Renal cortex interstitium (tissue), 15 donors: ENCODE measurements at places on chromosomes 13 and 19.

- DNase-seq = no peak
These were observed 51.3 kb downstream of the ERICH6B start for GRCh38 chr13:45564133-45564776.

GRCh38 chr13:39804332-39805210 is 149.1 kb downstream of the COG6 start:
- DNase-seq = no peak

- no peak for DNase-seq
These were observed 2.0 kb downstream of the LRCH1 start for GRCh38 chr13:46554951-46555350.

DNA sequence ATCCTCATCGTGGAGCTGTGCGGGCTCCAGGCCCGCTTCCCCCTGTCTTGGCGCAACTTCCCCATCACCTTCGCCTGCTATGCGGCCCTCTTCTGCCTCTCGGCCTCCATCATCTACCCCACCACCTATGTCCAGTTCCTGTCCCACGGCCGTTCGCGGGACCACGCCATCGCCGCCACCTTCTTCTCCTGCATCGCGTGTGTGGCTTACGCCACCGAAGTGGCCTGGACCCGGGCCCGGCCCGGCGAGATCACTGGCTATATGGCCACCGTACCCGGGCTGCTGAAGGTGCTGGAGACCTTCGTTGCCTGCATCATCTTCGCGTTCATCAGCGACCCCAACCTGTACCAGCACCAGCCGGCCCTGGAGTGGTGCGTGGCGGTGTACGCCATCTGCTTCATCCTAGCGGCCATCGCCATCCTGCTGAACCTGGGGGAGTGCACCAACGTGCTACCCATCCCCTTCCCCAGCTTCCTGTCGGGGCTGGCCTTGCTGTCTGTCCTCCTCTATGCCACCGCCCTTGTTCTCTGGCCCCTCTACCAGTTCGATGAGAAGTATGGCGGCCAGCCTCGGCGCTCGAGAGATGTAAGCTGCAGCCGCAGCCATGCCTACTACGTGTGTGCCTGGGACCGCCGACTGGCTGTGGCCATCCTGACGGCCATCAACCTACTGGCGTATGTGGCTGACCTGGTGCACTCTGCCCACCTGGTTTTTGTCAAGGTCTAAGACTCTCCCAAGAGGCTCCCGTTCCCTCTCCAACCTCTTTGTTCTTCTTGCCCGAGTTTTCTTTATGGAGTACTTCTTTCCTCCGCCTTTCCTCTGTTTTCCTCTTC is 6.3 kb downstream of the MYADM start:
- no peak for DNase-seq

DNA sequence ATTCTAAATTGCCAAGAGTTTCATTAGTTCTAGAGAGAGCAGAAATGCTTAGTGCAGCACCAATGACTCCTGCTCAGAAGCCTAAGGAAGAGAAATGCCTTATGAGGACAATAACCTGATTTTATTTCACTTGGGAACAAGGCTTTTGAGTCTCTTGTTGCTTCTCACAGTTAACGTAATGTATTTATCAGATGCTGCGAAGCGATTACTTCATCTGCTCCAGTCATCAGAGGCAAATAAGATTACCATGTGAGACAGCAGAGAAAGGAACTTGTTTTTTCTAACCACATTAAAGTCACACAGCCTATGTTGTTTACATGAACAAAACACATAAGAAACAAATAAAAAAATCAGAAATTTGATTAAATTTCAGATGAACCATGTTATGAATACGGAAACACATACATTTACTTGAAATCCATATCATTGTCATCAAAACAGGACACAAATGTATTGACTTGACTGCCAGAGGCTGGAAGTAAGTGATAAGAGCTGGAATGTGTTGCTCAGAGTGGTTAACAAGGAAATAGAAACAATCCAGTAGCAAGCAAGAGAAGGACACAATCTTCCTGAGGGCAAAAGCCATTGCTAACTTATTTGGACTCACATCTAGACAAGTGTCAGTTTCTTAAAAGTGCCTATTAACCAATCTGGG is 147.3 kb downstream of the LHFPL6 start:
- DNase-seq = no peak

GRCh38 chr13:109568339-109568818 is 218.0 kb downstream of the IRS2 start:
- DNase-seq = no peak

GRCh38 chr19:2040647-2041432 is 10.2 kb downstream of the MKNK2 start:
- no peak for DNase-seq

DNA sequence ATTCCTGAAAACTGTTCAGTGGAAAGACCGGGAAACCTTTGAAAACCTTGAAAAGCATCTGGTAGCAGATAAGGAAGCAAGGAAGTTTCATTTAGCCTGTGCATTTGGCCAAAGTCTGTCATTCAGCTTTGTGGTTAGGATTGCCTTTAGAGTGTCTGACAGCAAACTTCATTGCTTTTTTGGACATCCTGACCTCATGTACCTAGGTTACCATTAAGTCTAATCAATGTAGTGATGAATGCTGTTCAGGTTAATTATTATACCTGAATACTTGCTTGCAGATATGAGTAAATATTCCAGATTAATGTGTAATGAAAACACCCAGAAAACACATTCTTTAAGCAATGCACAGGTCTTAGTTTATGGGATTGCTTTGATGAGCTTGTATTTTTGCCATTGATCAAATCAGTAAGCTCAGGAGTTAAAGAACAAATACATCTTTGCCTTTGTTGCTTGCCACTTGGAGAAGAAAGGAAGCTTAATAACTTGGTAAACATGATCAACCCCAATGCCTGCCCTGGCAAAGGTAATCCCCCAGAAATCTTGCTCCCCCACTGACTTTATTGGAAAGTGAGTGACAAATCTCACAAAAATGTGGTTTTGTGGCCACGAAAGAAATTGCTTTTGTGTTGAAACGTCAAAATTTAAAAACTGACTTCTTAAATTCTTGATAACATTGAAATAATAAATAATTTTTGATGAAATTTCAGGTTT is 87.4 kb downstream of the SLC15A1 start:
- DNase-seq = no peak

DNA sequence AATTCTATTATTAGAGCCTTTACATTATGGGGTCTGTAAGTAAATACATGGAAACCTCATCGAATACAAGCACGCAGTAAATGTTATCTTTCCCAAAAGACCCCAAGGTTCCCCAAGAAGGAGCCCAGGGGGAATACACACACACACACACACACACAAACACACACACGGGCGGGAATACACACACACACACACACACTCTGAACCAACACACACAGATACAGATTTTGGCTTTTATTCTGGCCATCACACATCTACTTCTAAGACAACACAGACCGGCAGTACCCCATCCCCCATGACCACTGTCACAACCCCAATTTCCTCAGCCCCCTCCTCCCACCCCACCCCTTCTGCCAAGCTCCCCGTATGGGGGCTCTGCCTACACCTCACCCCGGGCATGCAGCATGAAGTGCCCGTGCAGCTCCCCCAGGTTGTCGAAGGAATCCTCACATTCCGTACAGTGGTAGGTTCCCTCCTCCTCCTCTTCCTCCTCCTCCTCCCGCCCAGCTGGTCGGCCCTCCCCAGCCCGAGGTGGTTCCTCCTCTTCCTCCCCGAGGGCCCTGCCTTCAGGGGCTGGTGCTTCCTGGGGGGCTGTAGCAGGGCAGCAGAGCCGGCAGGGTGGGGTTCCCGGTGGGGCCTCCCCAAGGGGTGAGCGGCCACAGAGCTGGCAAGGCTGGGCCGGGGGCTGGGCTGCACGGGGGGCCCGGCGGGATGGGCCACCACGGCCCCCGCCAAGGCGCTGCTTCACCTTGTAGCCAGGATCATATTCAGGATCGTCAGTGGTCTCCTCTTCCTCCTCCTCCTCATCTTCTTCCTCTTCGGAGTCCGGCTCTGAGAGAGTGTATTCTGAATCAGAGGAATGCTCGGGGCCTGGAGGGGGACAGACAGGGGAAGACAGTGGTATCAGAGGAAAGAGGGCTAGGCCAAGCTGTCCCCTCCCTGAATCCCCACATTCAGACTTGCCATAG is 4.4 kb upstream of the SRRM5 start:
- DNase-seq = no peak

- DNase-seq = no peak
These were observed 64.3 kb upstream of the C13orf46 start for GRCh38 chr13:114038211-114038613.

- no peak for DNase-seq
These were observed at the start of gene IGFLR1 for GRCh38 chr19:35742121-35742724. Gene IGFLR1, minus strand, starts transcription at chr19:35742452. Its CDS starts 1,272 bp downstream, at chr19:35741180.

DNA sequence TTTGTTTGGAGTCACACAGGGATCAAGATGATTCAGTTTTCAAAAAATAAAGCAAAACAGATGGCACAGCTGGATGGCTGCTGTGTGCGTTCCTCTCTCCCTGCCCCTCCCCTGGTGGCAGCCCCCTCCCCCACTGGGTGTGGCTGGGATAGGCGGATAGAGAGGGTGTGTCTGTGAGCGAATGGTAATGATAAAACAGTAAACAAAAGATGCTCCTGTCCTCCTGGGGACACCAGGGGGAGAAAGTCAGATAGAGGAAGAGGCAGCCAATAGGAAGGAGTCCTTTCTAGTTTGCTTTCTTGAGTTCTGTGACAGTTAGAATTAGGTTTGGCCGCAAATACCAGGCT is 6.5 kb downstream of the TMEM255B start:
- DNase-seq = no peak

DNA sequence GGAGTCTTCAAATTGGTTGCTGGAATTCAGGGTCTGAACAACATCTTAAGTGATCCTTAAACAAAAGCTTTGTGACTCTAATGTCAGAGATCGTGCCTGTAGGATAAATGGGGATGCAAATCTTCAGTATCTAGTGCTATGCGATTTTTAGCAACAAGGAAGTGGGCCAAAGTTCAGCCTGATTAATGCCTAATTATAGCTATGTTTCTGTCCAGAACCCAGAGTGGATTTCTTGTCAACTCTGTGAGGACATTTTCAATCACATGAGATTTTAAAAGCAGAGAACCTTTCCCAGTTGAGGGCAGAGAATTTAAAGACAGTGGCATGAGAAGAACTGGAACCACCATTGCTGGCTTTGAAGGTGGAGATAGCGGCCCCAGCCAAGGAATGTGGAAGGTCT is 84.3 kb upstream of the PCDH9 start:
- no peak for DNase-seq

DNA sequence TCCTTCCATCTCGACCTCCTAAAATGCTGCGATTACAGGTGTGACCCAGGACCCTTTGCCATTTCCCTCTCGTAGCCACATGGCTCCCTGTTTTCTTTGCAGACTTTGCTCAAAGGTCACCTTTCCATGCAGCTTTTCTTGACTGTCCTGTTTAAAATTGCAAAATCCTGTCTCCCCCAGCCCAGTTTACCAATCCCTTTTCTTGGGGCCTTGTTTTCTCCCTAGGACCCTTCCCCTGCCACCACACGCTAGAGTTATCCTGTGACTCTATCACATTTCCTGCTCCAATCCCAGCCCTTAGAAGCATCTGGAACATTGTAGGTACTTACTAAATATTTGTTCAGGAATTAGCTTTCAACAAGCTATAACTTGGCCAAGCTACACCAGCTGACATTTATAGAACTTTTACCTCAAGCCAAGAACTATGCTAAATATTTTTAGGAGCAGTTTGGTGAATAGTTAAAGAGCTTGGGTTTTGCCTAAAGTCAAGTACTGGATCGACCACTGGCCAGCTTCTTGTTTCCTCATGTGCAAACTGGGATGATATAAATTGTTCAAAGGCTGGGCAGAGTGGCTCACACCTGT is 9.1 kb upstream of the SERTAD3 start:
- no peak for DNase-seq

DNA sequence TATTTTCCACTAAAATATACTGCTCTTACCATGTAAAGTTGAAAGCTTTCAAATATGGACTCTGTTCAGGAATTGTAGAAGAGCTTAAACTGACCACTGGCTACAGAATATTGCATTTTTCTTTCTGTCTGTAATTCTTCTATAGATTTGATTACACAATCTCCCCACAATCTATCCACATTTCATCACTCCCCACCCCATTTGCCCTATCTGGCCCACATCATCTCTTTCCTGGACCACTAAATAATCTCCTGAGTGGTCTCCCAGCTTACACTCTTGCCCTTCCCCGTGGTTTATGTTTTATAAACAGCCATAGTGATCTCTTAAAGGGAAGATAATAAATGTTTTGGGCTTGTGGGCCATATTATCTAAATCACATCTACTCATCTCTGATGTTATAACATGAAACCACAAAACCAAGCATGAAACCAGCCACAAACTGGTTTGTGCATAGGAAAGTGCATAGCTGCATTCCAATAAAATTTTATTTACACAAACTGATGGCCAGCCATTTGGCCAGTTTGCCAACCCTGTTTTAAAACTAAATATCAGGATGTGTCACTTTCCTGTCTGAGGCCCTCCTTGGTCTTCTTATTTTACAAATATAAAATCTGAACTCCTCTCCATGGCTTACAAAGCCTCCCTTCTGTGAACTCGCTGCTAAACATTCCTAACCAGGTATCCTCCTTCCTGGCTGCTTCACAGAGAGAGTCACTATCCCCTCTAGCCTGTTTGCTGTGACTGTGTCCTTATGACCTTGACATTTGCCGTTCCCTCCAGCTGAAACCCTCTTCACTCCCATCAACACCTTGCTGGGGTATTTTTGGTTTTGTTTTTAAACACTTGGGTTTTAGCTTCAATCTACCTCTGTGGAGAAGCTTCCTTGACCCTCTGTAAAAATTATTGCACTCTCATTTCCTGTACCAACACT is 500.9 kb downstream of the GPC6 start:
- DNase-seq = no peak

- no peak for DNase-seq
These were observed 45.1 kb downstream of the TMEM255B start for GRCh38 chr13:113804017-113804702.

GRCh38 chr13:111302045-111302726 is 18.3 kb upstream of the TEX29 start:
- no peak for DNase-seq

- DNase-seq = no peak
These were observed 141.2 kb downstream of the MYCBP2 start for GRCh38 chr13:77185721-77186120.

DNA sequence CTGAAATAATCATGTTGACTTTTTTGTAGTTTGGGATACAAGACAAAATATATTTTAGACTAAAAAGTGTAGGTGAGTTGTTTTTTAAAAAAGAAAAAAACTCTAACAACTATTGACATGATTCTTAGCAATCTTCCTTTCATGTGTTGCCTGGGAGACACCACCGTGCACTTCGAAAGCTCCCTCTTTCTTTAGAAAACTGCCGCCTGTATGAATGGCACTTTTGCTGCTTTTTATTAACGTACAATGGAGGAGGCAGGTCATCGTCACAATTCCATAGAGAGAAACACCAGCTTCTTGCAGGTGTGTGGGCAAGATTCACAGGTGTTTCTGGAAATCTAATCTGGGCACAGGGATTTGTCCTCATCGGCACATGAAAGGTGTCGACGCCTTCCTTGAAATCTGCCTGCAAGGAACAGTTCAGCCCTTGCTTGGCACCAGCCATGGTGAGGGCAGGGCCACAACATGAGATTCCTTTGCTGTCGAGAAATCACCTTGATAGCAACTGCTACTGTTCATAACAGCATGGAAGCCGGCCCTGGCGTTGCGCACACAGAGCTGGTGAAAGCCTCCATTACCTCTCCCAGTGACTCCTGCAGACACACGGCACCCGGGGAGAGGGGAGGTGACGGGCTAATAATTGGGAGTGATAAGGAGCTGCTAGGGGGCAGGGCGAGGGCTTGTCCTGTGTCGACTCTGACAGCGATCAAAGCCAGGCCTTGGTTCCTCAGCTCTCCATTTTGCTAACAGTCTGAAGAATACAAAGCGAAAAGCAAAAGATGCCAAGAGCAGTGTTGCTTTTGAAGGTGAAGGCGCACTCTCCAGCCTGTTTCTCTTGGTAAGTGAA is 66.5 kb downstream of the EFNB2 start:
- DNase-seq = no peak
